ENCODE measurements at places on chromosomes 2 and 18.

DNA sequence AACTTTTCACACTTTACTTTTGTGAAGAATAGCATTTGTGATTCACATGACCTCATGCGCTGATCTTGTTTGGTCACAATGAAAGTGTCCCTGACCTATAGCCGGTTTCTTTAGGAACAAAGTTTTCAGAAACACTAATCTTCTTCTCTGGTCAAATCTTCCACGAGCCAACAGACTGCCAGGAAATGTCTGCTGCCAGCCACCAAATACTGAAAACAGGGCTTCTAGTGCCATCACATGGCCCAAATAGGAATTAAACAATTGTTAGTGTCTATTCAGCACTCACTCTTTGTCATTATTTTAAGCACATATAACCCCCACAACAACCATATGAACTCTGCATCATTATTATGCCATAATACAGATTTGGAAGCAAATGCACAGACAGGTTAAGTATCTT is 286.5 kb upstream of the SYT4 start:
- DNase-seq, result no peak

- no peak for DNase-seq
These were observed 1.5 kb downstream of the SFXN5 start for GRCh38 chr2:73069855-73070642.

DNA sequence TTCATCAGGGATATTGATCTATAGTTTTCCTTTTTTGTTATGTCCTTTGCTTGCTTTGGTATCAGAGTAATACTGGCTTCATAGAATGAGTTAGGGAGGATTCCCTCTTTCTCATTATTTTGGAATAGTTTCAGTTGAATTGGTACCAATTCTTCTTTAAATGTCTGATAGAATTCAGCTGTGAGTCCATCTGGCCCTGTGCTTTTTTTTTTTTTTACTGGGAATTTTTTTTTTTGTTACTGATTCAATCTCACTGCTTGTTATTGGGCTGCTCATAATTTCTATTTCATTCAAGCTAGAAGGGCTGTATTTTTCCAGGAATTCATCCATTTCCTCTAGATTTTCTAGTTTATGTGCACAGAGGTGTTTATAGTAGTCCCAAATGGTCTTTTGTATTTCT is 103.9 kb downstream of the RND3 start:
- no peak for DNase-seq

DNA sequence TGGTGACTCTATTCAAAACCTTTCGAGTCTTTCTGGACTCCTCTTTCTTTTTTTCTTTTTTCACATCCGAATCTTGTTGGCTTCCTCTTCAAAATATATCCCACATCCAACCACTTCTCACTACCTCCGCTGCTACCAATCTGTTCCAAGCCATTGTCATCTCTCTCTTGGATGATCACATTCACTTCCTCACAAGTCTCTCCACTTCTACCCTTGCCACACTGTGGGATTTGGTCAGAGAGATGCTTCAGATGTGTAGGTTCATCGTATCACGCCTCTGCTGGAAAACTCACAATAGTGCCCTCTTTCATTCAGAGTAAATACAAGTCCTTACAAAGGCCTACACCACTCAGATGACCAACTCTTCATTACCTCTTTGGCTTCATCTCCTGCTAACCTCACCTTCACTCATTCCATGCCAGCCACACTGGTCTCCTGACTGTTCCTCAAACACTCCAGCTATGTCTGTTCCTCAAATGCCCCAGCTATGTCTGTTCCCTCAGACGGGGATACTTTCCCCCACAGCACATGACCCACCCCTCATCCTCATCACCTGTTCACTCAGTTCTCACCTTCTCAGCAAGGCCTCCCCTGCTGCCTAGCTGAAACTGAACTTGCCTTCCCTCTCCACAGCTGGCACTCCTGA is 67.2 kb upstream of the PELI1 start:
- no peak for DNase-seq

DNA sequence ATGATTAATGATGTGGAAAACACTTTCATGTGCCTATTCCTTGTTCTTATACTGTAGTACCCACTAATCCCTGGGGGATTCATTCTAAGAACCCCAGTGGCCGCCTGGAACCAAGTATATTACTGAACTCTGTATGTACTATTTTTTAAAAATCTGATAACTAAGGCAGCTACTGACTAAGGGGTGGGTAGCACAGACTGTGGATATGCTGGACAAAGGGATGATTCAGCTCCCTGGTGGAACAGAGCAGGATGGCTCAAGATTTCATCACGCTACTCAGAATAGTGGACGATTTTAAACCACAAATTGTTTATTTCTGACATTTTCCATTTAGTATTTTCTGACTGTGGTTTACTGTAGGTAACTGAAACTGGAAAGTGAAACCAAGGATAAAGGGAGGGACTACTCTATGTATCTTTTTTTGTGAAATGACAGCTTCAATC is 41.8 kb upstream of the CDC42EP3 start:
- DNase-seq, result no peak
